ENCODE measurements at places on chromosomes 6 and 20.

DNA sequence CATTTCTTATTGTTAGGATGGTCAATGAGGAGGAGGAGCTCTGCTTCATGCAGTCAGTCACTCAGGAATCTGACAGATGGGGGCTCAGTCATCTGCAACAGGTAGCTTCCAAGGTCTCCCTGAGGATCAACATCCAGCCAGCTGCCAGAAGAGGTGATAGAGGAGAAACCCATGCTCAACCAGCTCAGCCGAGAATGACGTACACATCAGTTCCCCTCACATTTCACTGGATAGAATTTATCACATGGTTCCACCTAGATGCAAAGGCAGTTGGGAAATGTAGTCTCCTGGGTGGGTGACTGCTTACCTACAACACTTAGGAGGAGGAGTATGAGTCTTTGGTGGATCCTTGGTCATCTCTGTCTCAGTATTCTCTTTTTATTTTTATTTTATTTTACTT lies 144.5 kb downstream of the CEBPB start:
- no peak for DNase-seq

GRCh38 chr20:56439771-56440291 lies 27.8 kb downstream of the CASS4 start:
- DNase-seq: no peak

- peak; percentile 11 for DNase-seq
Measured at GRCh38 chr6:68777956-68778355, 142.9 kb downstream of the ADGRB3 start.

- DNase-seq: no peak
Measured at GRCh38 chr6:35018182-35018519, 123.0 kb downstream of the TCP11 start.

DNA sequence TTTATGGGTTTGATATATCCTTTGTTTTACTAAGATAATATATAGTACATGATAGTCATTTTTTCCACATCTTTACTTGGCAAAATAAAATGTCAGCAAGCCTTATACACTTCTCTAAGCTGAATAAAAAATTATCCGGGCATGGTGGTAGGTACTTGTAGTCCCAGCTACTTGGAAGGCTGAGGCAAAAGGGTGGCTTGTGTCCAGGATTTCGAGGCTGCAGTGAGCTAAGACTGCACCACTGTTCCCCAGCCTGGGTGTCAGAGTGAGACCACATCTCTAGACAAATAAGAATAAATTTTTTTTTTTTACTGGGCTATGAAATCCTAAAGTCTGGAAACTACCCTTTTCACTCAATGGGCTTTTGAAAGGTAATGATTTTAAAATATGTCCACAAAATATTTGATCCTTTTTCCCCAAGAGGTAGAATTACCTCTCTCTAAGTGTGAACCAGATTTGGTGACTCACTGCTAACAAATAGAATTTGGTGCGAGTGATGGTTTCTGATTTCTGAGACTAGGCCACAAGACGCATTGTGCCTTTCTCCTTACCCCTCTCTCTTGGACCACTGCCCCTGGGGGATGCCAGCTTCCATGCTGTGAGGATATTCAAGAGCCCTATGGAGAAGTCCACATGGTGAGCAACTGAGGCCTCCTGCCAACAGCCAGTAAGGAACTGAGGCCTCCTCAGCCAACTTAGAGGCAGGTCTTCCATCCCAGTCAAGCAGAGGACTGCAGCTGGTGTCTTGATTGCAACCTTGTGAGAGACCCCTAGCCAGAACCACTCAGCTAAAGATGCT lies 84.2 kb upstream of the ZNFX1 start:
- no peak for DNase-seq

DNA sequence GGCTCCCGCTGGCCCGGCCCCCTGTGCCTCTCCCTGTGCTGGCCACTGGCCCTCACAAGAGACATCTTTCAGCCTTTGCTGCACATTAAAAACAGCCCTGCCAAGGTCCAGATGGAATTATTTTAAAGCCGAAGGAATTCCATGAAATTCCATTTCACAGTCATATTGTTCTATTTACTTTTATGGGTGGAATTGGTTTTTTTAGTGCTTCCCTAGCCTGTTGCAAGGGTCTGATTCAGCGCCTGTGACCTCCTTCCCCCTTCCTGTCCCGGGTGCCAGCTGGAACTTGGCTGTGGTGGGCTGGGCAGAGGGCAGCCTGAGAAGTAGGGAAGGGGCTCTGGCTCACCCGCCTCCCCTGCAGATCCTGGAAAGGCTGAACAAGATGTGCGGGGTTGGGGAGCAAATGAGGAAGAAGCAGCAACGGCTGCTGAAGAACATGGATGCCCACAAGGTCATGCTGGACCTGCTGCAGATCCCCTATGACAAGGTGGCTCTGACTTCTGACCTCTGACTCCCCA lies 34.3 kb downstream of the UQCC2 start:
- no peak for DNase-seq

DNA sequence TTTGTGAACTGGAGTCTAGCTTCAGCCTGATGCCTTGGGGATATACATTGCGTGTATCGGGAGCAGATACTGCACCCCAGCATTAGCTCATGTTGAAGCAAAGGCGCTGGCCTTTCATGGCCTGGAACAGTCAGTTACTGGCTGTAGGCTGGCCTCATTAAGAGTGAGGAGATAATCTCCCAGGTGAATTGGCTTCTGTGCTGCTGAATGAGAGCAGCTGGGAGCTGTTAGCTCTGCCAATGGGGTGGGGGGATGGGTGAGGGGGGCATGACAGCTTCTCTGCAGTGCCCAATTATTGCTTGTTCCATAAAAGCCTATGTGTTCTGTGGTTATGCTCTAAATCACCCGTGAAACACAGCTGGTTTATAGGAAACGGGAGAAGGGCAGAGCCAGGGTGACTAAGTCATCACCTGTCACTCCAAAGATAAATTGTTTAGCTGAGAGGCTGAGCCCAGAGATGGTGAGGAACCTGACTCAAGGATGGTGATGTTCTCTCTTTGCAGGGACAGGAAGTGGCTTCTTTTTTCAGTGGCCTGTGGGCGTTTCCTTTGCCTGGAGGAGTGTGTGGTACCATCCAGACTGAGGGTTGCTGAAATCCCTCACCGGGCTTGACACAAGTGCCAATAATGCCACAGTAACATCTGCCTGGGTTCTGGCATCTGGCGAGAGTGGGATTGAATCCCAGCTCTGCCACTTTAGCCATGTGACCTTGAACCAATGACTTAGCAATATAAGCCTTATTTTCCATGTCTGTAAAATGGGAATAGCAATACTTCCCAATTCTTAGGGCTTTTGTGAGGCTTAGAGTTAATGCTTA lies 170.8 kb downstream of the BCAS1 start:
- DNase-seq: peak; percentile 89

- no peak for DNase-seq
Measured at GRCh38 chr20:17437251-17437650, 93.9 kb downstream of the BFSP1 start.

DNA sequence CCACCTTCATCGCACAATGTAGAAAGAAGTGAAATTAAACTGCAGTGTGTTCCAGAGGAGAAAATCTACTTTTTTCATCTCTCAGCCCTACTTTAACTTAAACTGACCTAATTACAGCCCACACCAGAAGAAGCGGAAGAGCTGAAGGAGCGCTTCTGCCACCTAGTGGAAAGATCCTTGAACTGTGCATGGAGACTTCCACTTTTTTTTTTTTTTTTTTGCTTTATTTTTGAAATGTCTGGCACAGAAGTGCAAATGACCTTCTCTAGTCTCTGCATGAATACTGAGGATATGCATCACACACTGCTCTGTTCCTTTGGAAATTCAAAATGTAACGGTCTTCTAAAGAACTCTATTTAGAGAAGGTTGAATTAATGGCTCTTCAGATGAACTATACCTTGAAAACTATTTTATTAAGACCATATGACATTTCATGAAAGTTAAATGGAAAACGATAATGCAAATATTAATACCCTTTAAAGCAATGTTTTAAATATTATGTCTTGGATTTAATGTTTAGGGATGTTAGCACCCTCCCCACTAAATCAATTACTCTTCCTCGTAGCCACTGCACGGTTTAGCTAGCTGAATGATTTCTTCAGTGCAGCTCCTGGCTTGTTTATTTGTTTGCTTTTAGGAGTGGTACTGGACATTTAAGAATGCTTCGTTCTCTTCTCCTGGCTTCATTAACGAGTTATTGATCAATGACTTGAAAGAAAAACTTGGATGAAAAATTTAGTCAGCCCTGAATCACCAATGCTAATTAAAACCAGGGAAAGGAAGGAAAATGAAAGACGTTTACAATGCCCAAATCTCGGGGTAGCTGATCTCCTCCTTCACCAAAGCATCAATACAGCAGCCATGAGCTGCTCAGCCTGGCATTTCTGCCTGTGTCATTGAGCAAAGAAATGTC lies 569.6 kb upstream of the GJE1 start:
- peak; percentile 75 for DNase-seq

- DNase-seq: no peak
Measured at GRCh38 chr20:53574259-53574789, 19.3 kb downstream of the ZNF217 start.

GRCh38 chr20:2252419-2252997 lies 43.3 kb upstream of the TGM3 start:
- DNase-seq: no peak
